Urinary bladder (tissue), 4 donors: ENCODE measurements at places on chromosomes 7 and 10.

DNA sequence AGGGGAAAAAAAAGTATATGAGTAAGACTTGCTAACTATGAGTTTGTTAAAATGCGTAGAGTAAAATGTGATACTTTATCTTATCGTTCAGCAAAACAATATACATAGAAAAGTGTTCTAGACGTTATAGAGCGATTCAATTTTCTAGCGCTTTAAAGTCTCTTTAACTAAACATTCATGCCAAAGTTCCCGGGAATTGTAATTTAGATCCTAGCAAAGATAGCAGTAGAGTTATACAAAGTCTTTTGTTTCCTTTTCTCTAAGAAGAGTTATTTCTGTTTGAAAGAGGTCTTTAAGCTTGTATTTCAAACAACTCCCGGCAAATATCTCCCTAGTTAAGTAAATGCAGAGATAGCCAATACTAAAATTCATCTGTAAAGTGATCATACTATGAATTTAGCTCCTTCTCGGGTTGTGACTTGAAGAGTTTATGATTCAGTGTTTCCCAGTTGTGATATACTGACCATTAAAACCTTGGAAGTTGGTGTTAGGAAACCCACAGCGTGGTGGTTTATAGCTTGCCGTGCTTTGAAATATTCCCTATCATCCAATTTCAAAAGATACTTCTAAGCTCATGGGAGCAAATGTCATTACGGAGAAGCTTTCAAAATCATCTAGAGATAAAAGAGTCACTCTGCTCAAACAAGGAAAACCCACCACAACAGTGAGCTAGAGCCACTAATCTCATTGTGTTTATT is 171.7 kb downstream of the CSTF2T start:
- DNase-seq, result peak; percentile 1

DNA sequence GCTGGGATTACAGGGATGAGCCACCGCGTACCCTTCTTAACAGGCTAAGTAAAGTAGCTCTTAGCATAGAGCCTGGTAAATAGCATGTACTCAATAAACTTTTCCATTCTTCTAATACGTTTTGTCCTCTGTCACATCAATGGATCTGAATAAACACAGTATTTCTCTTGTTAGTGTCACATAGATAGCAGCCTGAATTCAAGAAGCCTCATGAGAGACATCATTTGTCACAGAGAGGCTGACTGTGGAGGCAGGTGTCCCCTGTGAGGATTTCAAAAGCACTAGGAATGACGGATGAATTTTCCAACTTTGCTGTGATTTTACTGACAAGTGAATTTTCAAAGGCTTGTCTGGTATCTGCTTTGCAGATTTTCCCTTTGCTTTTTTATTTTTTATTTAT is 82.6 kb upstream of the CDC14C start:
- no peak for DNase-seq

- DNase-seq, result no peak
These were observed 672.0 kb upstream of the FOXK1 start for GRCh38 chr7:4010061-4010605.

GRCh38 chr7:55570218-55570873 is 2.0 kb downstream of the VOPP1 start:
- no peak for DNase-seq

DNA sequence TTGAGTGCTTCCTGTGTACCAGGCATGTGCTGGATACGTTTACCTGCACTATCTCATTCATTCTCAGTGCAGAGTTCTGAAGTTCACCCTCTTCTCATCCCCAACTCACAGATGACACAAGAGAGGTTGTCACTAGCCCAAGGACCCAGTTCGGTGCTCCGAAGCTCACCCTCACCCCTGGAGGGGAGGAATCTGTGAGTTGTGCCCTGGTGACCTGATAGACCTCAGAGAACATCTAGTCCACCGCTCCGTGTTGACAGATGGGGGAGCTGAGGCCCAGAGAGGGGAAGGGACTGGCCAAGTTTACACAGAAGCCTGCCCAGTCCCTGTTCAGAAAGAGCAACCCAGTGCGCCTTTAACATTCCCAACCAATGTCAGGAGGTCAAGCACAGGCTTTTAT is 44.8 kb upstream of the EMX2 start:
- no peak for DNase-seq

GRCh38 chr7:141133646-141134045 is 59.8 kb downstream of the TMEM178B start:
- DNase-seq, result no peak

DNA sequence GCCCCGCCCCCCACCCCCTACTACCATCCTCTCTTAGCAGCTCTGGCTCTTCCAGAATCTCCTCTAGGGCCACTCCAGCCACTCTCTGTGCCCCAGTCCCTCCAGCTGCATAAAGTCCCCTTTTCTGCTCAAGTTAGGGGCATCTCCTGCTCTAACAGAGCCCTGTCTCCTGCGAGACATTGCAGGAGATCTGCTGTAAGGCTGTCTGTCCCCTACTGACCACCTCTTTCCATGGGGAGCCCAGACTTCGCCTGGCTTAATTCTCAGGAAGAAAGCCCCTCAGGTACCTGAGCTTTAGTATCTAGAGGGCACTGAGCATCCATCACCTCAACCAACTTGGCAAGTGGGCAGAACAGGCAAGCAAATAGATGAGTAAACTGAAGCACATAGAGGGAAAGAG is 200.7 kb upstream of the ZMIZ1 start:
- no peak for DNase-seq

DNA sequence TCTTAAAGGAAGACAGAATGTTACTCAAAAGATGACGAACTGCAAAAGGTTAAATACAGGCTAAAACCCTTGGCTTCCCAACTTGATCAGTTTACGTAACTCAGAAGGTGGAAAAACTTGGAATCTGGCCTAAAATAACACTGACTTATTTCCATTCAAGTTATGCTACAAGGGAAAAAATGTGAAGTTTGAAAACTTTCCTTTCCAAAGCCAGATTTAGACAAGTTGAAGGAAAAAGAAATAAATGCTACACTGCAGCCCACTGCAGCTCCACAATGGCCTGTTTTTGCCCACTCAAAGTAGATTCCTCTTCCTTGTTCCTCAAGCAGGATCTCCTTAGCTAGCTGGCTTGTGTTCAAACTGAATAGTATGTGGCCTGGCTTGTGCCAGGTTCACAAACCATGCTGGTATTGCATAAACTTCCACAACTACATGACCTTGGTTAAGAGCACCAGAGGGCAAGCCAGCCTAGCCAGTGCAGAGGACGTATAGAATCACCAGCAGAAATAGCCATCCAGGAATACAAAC is 166.2 kb downstream of the CPEB3 start:
- DNase-seq, result peak; percentile 48

GRCh38 chr7:27520815-27521790 is 141.6 kb downstream of the HIBADH start:
- DNase-seq, result peak; percentile 73

- no peak for DNase-seq
These were observed 190.1 kb upstream of the PLXDC2 start for GRCh38 chr10:19626156-19626555.

GRCh38 chr10:30863516-30864210 is 168.0 kb downstream of the ZNF438 start:
- DNase-seq, result no peak

GRCh38 chr10:21172930-21173801 is 276.1 kb upstream of the NEBL start:
- no peak for DNase-seq

- DNase-seq, result no peak
These were observed 149.6 kb upstream of the TCERG1L start for GRCh38 chr10:131461093-131461492.

GRCh38 chr7:108589199-108589598 is 19.5 kb downstream of the DNAJB9 start:
- DNase-seq, result no peak

DNA sequence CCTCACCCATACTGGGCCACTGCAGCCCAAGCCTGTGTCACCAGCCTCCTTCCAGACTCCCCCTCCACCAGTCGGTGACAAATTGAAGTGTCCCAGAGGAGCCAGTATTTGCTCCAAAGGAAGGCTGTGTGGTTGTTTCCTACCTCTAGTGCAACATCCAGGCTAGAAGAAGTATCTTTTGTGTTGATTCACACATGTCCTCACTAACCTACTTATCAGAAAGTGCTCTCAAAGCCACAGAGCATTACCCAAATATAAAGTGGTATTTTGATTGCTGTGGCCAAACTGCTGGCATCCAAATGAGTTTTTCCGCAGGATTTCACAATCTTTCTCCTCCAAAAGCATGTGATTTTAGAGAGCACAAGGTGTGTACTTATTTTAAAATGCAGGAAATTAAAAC is 134.8 kb downstream of the CUL2 start:
- no peak for DNase-seq

- no peak for DNase-seq
These were observed 38.9 kb upstream of the UNC5B start for GRCh38 chr10:71173466-71173865.

DNA sequence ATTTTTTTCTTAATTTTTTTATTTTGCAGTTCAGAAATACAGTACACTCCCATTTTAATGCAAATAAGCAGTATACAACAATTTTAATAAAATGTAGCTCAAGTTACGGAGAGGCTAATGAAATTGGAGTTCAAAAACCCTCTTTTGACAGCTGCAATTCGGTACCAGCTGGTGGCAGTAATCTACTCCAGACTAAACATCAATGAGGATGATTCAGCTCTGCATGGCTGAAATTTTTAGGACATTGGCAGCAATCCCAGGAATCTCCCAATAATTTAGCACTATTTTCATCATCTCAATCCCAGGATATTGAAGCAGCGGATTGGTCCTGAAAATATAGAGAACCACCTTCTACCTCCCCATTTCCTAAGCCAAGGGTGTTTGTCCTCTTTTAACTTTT is 278.8 kb downstream of the CACNA2D1 start:
- no peak for DNase-seq

GRCh38 chr10:69406302-69406811 is 10.4 kb downstream of the TACR2 start:
- DNase-seq, result no peak

DNA sequence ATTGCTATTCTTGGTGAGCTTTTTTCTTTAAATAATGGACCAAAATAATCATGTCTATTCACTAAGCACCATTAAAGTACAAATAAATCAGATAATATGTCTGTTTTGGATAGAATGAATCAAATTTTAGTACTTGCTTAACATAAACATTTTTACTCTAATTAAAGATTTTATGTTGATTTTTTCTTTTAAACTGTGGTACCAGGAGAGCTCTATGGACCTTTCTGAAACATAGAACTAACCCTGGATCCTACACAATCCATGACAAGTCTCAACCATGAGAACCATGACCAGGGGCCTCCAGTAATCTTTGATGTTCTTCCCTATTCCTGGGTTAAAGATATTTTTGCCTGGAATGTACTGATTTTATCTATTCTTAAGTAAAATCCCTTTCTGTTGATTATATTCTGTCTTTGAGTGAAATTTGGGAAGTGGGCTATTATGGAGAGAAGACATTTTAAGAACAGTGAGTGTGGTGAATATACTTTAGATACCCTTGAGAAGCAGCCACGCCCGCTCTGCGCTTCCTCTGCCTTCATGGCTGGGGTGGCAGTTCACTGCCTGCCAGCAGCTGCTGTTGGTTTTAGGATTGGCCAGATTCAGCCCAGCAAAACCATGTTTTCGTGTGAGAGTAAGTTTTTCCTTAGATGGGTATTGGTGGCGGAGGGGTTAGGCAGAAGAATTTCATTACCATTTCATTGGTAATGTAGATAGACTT is 42.2 kb upstream of the BHLHA15 start:
- DNase-seq, result no peak
